Right atrium auricular region (tissue), 2 donors: ENCODE measurements at places on chromosomes 12 and 14.
A peak's percentile ranks its signal among the peaks of the same experiment; 100 is the strongest.

DNA sequence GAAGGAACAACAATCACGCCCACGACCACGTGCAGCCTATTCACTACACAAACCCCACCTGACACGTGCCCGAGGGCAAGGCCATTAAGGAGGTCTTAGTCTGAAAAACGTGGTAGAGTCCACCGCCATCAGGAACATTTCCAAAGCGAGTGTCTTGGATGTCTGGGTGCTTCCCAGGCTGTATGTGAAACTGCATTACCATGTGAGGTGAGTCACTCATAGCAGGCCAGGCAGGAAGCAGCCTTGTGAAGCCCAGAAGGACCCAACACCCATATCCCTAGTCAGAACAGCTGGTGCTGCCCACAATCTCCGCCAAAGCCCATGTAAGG is 3.3 kb upstream of the KRT79 start:
- H3K4me1 ChIP-seq = no peaks in the 10 kb centered on the region
- no peak for DNase-seq
- no peak overlapping the region for H3K4me3 ChIP-seq
- H3K36me3 ChIP-seq = no peaks in the 10 kb centered on the region

GRCh38 chr14:89807892-89808291 is 146.6 kb downstream of the EFCAB11 start:
- no peaks in the 10 kb centered on the region for H3K27me3 ChIP-seq
- no peaks in the 10 kb centered on the region for H3K4me1 ChIP-seq
- no peak overlapping the region for H3K27ac ChIP-seq
- no peak for DNase-seq
- H3K4me3 ChIP-seq = no peak overlapping the region

DNA sequence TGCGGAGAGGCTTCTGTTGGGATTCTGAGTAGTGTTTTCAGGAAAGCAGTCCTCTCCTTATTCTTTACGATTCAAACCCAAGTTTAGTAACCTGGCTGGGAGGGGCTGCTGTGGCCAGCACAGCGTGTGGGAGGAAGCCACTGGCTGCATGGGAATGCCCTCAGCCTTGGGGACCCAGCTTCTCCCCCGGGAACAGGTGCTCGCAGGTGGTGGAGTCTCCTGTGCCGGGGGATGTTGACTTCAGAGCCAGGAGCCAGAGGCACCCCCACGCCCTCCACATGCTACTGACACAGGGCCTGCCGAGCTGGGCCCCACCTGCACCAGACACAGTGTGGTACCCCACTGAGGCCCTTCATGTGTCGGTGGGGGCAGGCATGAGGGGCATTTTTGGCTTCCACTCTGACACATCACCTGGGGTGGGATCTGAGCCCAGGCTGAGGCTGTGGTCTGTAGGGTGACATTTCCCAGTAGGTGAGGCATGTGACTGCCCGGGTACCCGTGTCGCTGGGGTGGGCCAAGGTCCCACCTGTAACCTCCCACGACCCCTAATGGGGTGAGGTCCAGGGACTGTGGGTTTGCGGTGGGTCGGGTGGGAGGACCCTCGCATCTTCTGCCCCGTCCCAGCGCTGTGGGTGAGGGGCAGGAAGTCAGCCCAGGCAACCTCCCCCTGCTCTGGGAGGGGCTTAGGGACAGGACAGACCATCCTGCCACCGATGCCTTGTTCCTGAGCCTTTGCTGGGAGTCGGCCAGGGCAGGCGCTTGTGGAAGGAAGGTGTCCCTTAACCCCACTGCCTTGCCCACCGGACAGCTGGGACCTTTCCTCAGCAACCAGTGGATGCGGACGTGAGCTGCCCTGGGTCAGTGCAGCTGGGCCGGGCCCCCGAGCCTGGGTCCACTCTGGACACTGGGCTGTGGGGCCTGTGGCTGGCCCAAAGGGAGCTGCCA is 26.5 kb downstream of the MTA1 start:
- peaks cover 27% of the 10 kb centered on the region for H3K36me3 ChIP-seq
- no peak for DNase-seq
- H3K4me1 ChIP-seq = peaks cover 33% of the 10 kb centered on the region
- no peak overlapping the region for H3K27ac ChIP-seq
- H3K27me3 ChIP-seq = no peaks in the 10 kb centered on the region
- no peak overlapping the region for H3K4me3 ChIP-seq

DNA sequence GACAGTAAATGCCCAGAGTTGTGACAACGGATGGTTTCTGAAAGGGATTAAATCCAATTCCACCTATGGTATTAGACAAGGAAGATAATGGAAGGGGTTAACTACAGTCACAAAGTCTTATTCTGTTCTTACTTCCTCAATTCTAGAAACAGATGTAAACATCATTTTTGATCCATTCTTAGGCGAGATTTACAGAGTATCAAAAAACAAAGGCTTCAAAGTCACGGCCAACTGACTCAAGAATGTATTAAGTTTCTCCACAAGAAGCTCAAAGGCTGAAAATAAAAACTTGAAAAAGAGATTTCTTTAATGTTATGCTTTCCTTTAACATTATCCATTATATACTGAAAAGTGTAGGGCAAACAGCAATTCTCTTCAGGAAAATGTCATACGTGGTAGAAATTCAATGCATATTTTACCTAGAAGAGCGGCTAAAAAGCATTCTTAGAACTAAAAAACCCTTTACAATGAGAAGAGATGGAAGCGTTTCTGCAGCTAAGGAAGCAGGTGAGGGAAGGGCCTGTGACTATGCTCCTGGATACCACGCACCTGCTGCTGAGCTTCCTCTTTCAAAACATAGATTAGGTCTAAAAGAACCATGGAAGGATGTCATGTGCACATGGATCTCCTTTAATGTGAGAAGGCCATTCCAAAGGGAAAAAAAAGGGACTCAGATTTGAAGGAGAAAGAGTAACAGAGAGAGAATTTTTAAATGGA is 185.8 kb downstream of the STXBP6 start:
- no peak overlapping the region for H3K4me3 ChIP-seq
- no peak overlapping the region for H3K27ac ChIP-seq
- peaks cover 7% of the 10 kb centered on the region for H3K4me1 ChIP-seq
- no peaks in the 10 kb centered on the region for H3K27me3 ChIP-seq

DNA sequence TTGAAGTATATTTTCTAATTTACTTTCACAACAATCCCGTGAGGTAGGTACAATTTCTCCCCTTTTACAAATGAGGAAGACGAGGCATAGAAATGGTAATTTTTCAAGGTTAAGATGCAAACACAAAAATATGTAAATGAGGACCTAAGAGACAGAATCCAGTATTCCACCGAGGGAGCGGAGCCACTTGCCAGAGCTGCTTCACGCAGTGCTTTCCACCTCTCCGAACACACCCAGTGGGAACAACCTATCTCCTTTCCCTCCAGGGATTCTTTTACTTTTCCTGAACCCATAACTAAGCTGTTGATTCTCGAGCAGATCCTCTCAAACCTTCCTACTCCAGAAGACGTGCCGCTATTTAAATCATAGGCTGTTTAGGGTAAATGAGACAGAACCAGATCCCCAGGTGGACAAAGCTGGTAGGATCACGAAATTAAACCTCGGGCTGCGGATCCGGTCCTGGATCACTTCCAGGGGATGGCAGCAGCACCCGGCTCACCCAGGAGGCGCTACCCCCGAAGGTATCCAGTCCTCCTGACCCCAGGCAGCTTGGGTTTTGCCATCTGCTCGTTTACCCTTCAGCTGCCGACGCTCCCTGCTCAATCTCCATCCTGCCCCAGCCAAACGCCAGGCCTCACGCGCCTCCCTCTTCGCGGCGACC is 1.5 kb downstream of the DDHD1 start:
- H3K36me3 ChIP-seq = no peaks in the 10 kb centered on the region
- DNase-seq = no peak
- H3K27ac ChIP-seq = peak overlapping the region; percentile 93
- no peaks in the 10 kb centered on the region for H3K27me3 ChIP-seq
- peak overlapping the region; percentile 77 for H3K4me3 ChIP-seq
- no peaks in the 10 kb centered on the region for H3K4me1 ChIP-seq

DNA sequence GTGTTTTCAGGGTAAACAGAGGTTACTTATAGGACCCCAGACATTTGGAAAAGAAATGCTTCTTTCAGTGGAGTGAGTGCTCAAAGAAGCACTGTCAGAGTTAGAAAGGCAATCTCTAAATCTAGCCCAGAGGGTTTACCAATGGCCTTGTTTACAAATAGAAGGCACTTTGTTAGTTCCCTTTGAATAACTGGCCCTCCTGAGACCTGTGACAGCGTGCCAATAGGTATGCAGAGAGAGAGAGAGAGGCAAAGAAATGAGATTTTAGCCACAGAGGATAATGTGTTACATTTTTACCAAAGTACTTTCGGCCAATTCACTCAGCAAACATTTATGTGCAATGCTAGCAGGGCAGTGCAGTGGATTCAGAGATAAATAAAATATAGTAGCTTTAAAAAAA is 41.9 kb downstream of the TPH2 start:
- H3K36me3 ChIP-seq = no peaks in the 10 kb centered on the region
- H3K4me1 ChIP-seq = no peaks in the 10 kb centered on the region
- H3K27ac ChIP-seq = no peak overlapping the region
- H3K4me3 ChIP-seq = no peak overlapping the region

- no peaks in the 10 kb centered on the region for H3K36me3 ChIP-seq
- H3K4me1 ChIP-seq = no peaks in the 10 kb centered on the region
- H3K27me3 ChIP-seq = no peaks in the 10 kb centered on the region
Measured at GRCh38 chr12:102652645-102653313, 172.4 kb upstream of the IGF1 start.

GRCh38 chr14:58659846-58660245 is 22.1 kb downstream of the DACT1 start:
- peak overlapping the region; percentile 6 for H3K27ac ChIP-seq
- H3K4me3 ChIP-seq = no peak overlapping the region
- H3K27me3 ChIP-seq = no peaks in the 10 kb centered on the region
- no peaks in the 10 kb centered on the region for H3K36me3 ChIP-seq
- no peaks in the 10 kb centered on the region for H3K4me1 ChIP-seq
- DNase-seq = no peak

DNA sequence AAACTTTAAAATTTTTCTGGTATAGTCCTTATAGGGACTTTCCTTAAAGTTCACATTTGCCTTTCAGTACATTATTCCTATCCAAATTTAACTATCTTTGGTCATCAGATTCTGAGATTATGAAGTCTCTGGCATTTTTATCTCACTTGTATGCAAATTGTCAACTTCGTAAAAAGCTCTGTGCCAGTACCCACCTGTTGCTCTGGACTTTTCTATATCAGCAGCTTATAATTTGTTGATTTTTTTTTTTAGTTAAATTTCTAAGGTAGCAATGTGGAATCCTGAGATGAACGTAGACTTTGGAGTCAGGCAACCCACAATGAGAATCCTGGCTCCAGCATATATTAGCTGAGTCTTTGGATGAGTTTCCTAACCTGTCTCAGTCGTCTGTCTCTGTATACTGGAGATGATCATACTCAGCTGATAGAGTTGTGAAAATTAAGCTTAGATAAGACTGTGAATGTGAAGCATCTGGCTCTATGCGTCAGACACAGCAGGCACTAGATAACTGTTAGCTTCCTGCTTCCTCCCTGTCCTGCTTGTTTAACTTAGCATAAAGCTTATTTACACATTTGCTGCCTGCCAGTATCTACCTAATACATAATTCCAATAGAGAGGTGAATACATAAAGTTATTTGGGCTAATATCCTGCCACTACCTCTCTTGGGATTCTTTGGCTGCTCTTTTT is 59.8 kb downstream of the MARK3 start:
- no peak overlapping the region for H3K4me3 ChIP-seq
- peaks cover 58% of the 10 kb centered on the region for H3K4me1 ChIP-seq
- no peaks in the 10 kb centered on the region for H3K27me3 ChIP-seq
- H3K36me3 ChIP-seq = peaks cover 3% of the 10 kb centered on the region
- no peak for DNase-seq
- H3K27ac ChIP-seq = peak overlapping the region; percentile 67

DNA sequence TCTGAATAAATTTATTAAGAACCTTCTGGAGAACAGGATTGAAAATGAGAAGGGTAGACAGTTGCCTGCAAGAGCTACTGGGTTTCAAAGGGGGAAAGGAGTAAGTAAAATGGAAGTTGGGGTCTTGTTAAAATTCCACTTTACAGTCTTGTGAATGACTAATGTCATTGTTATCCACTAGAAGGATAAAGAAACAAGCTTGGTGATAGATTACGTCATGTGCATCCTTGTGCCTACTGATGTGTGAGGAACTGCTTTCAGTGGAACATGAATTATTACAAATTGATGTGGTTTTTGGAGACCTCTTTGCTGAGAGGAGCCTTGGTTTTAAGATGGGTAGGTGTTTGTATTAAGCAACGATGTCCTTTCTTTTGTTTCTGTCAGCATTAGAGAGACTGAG is 272.5 kb upstream of the PRICKLE1 start:
- no peak overlapping the region for H3K4me3 ChIP-seq
- H3K36me3 ChIP-seq = no peaks in the 10 kb centered on the region
- no peaks in the 10 kb centered on the region for H3K4me1 ChIP-seq
- no peak for DNase-seq

DNA sequence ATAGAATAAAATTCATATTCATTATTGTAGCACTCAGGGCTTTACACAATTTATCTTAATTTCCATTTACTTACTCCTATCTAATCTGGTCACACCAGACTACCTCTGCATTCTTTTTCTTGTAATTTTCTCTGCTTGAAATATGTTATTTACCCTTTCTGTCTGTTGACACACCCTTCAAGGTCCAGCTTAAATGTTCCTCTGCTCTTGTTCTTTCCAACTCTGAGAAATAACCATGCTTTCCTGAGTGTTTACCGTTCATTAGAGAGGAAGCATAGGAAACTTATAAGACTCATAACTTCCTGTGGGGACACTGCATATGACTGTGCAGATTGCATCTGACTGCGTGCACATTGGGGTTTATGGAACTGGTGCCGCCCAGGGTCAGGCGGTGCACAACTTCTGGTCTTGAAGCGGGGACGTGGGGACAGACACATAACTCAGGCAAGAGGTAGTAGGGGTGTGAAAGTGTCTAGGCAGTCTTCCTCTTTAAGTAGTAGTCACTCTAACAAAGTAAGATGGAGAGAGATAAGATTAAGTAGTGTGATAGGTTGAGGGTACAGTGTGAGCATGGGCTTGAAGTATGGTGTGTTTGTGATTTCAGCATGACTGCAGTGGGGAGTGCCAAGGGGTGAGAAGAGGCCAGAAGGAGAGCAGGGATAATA is 42.6 kb upstream of the FOXJ2 start:
- no peak overlapping the region for H3K4me3 ChIP-seq
- H3K4me1 ChIP-seq = no peaks in the 10 kb centered on the region
- no peak for DNase-seq
- H3K27ac ChIP-seq = no peak overlapping the region
- H3K27me3 ChIP-seq = no peaks in the 10 kb centered on the region

- H3K27me3 ChIP-seq = no peaks in the 10 kb centered on the region
- H3K27ac ChIP-seq = no peak overlapping the region
- peaks cover 14% of the 10 kb centered on the region for H3K36me3 ChIP-seq
- H3K4me1 ChIP-seq = no peaks in the 10 kb centered on the region
- H3K4me3 ChIP-seq = no peak overlapping the region
Measured at GRCh38 chr14:64946310-64947045, 3.9 kb upstream of the GPX2 start.

- DNase-seq = no peak
- H3K4me3 ChIP-seq = no peak overlapping the region
- no peaks in the 10 kb centered on the region for H3K4me1 ChIP-seq
Measured at GRCh38 chr12:71061451-71061850, 96.3 kb downstream of the TSPAN8 start.

GRCh38 chr14:88975043-88975830 is 150.8 kb downstream of the TTC8 start:
- H3K4me3 ChIP-seq = no peak overlapping the region
- no peaks in the 10 kb centered on the region for H3K36me3 ChIP-seq
- no peaks in the 10 kb centered on the region for H3K27me3 ChIP-seq
- H3K27ac ChIP-seq = no peak overlapping the region
- H3K4me1 ChIP-seq = no peaks in the 10 kb centered on the region
- DNase-seq = no peak

GRCh38 chr14:92866901-92867865 is 55.8 kb upstream of the CHGA start:
- no peak overlapping the region for H3K27ac ChIP-seq
- H3K4me3 ChIP-seq = no peak overlapping the region
